ENCODE measurements at places on chromosomes 6 and 20. TPM values are rescaled to one million over a fixed set of nuclear protein-coding genes. Genes with fewer than 3 reads are reported as not detected.

The PRPH2 gene
- 2.8 TPM for total RNA-seq

The SDC4 gene
- 48.8 TPM for total RNA-seq

The SYCP2 gene
- 5.8 TPM for total RNA-seq

The FAM120B gene
- total RNA-seq, result 19.2 TPM

The PRIM2 gene
- total RNA-seq, result 17.2 TPM

- peak; percentile 43 for DNase-seq
These were observed 12.0 kb upstream of the TRMT11 start for GRCh38 chr6:125974214-125974866.

DNA sequence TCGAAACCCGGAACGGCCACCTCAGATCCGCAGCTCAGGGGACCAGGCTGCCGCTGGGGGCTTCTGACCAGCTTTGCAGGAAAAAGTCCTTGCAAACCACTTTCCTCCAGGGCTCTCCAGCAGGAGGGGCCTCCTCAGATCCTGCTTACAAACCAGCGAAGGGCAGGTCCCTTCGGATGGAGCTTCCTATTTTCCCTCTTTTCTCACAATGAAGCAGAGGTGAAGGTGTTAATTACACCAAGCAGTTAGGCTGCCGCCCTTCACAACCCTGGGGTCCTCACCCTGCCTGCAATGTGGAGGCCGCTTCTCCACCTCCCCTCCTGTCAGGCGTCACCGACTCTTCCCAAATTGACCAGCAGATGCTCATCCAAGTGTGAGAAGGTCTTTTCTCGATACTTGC, 5.7 kb downstream of the ARHGAP40 start:
- no peak for DNase-seq

- DNase-seq, result no peak
These were observed 4.1 kb downstream of the CCDC170 start for GRCh38 chr6:151497905-151498304.

DNA sequence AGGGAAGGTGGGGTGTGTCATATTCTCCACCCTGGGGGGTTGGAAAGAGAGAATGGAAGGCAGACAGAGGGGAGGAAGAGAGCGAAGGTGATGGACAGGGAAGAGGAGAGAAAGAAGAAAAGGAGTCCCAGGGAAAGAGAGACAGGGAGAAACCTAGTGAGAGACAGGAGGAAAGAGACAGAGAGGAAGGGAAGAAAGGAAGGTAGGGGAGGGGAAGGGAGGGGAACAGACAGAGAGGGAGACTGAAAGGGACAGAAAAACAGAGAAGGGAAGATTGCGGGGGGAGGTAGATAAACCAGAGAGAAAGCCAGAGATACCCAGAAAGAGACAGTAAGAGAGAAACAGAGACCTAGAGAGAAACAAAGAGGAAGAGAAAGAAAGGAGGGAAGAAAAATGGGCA, 88.4 kb downstream of the CDH22 start:
- DNase-seq, result no peak

DNA sequence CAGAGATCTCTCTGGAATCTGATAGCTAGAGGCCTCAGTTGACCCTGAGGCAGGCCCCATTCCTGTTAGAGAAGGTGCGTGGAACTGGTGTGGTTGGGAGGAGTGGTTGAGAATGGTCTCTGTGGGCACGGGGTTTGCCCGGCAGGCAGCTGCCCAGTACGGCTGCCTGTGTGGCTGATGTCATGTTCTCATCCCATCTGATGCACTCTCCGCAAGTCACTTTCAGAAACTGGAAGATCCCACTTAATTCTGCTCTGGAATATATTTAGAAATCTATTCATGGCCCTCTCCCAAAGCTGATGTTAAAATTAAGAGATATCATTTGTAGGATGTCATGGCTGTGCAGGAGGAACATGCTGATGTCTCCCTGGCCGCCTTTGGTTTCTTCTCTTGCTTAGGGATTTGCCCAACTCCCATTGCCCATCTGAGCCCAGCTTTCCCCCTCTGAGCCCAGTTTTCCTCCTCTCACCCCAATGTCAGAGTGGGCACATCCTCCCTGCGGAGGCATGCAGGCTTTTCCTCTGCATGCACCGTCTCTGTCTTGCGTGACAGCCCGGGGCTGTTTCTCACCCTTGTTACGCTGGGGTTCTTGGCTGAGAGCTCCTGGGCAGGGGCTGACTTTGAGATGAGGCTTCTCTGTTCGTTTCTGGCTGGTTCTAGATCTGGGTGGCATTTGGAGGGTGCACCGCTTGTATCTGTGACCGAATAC, 21.0 kb downstream of the PHACTR3 start:
- no peak for DNase-seq

GRCh38 chr6:166360243-166361076, 18.1 kb upstream of the SFT2D1 start:
- DNase-seq, result no peak

GRCh38 chr20:57470666-57471495, 54.1 kb downstream of the CTCFL start:
- DNase-seq, result no peak

DNA sequence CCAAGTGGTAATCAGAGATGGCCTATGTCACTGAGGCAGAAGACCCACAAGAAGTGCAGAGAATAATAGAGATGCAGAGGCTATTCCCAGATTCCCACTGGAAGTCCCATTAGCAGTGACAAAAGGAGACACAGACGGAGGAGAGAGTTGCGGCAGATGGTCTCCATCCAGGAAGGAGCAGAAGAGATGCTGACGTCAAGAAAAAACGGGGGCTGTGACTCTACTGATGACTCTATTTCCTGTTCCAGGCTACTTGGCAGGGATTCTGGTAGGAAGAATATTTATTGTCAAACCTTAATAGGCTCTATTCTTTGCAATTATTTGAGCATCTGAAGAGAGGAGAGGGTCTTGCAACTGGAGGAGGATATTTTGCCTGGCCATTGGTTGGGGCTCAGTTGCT, 246.0 kb upstream of the ECI2 start:
- DNase-seq, result no peak

Data from skin of body (tissue), 3 donors.